Endodermal cell (in vitro differentiated cells): ENCODE measurements at places on chromosomes 12 and 14. TPM values are rescaled to one million over a fixed set of nuclear protein-coding genes. Genes with fewer than 3 reads are reported as not detected.

The MEG3 gene
- 14.2 to 15.3 TPM (median 15.0 TPM) in 3 replicates for total RNA-seq

The EPYC gene
- total RNA-seq: not detected in 3 replicates

The CRIP2 gene
- total RNA-seq: 5.3 and 8.3 TPM in 2 replicates

The EIF2S3B gene
- total RNA-seq: 4.4 to 5.9 TPM (median 4.6 TPM) in 3 replicates

The NFATC4 gene
- 34.1 to 165 TPM (median 37.2 TPM) in 3 replicates for total RNA-seq

GRCh38 chr12:97466000-97466399 is 3.4 kb downstream of the RMST start:
- DNase-seq: no peak
- H3K27ac ChIP-seq: no peak overlapping the region
- H3K4me3 ChIP-seq: peak overlapping the region; percentile 86

- H3K36me3 ChIP-seq: no peaks in the 10 kb centered on the region
- DNase-seq: peak; percentile 89
- H3K4me3 ChIP-seq: no peak overlapping the region
- H3K27ac ChIP-seq: no peak overlapping the region
Measured at GRCh38 chr12:49902399-49903350, 1.0 kb downstream of the FAIM2 start.

DNA sequence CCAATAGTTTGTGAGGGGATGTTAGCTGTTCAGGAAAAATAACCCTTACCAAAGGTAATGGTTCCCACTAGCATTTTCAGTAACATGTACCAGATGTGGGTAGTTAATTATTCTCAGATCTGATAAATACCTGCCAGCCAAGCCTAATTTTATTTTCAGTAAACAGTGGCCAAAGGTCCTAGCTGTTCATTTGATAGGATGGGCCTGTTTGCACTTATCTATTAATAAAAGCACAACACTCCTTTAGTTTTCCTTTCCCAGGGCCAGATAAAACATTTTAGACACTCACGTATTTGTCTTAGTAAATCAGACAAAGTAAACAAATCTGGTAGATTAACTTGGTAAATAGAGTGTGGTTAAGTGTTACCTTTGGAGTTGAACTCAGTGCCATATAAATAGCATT is 345.1 kb downstream of the RAD51B start:
- H3K36me3 ChIP-seq: no peaks in the 10 kb centered on the region
- no peak overlapping the region for H3K27ac ChIP-seq
- H3K4me1 ChIP-seq: no peaks in the 10 kb centered on the region
- DNase-seq: no peak
- H3K4me3 ChIP-seq: no peak overlapping the region

- H3K4me3 ChIP-seq: no peak overlapping the region
- no peaks in the 10 kb centered on the region for H3K27me3 ChIP-seq
- no peaks in the 10 kb centered on the region for H3K36me3 ChIP-seq
- H3K4me1 ChIP-seq: no peaks in the 10 kb centered on the region
Measured at GRCh38 chr12:51726161-51726560, 122.4 kb downstream of the FIGNL2 start.

DNA sequence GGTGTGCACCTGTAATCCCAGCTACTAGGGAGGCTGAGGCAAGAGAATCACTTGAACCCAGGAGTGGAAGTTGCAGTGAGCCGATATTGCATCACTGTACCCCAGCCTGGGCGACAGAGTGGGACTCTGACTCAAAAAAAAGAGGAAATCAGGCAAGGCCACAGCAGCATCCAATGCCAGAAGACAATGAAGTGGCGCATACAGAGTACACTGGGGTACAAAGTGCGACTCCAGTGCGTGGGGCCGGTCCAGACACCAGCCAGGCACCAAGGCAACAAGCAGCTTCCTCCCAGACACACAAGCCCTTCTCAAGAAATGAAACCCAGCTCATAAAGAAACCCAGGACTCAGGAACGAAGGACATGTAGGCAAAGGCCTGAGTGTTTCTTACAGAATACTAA is 28.2 kb downstream of the TTC7B start:
- no peak overlapping the region for H3K27ac ChIP-seq
- H3K4me3 ChIP-seq: no peak overlapping the region
- H3K36me3 ChIP-seq: peaks cover 6% of the 10 kb centered on the region
- DNase-seq: peak; percentile 13
- H3K27me3 ChIP-seq: no peaks in the 10 kb centered on the region

DNA sequence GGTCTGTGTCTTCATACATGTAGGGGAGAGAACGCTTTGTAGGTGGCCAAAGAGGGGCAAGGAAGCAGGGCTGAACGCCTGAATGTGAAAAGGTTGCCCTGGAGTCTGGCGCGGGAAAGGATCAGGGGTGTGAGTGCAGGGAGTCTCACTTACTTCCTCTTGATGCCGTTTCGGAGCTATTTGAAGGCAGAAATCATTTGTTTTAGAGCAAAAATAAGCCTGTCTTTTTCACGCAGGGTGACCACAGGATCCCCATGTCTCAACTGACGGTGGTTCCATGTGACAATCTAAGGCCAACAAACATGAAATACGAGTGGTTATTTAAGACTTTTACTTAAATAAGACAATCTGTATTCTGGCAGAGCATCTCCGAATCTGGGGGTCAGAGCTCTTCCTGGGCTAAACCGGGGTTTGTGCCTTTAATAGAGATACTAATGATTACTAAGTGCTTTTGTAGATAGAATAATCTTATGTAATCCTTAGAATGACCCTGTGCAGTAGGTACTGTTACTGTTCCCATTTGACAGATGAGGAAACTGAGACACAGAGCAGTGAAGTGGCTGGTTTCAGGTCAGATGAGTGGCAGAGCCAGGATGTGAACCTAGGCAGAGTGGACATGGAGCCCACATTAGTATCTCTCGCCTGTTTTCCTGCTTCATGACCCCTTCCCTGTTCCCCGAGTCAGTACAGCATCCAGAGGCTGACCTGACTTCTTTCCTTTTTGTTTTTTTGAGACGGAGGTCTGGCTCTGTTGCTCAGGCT is 1.9 kb downstream of the BRI3BP start:
- H3K4me1 ChIP-seq: no peaks in the 10 kb centered on the region
- no peaks in the 10 kb centered on the region for H3K27me3 ChIP-seq
- peak overlapping the region; percentile 87 for H3K4me3 ChIP-seq
- DNase-seq: peak; percentile 76
- no peaks in the 10 kb centered on the region for H3K36me3 ChIP-seq

DNA sequence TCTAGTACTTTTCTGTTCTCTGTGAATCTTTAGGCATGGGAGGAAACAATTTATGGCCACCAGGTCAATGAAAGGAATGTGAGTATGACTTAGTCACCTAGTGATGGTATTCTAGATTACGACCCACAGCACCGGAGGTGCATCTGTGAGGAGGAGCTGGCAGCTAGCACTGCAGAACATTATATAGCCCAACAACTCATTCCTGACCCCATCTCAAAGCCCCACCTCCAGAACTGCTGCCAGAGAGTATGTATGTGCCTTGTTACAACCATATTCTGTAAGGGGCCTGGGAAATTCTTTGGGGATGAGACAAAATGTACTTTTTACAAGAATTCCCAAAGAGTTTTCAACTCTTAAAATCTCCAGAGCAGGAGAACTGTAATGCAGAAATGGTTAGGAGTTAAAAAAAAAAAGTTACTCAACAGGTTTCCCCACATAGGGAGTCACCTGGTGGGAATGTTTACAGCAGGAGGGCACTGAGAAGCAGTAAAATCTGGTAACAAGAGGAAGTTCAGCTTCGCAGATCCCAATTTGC is 34.9 kb upstream of the CERS5 start:
- H3K27ac ChIP-seq: no peak overlapping the region
- H3K27me3 ChIP-seq: no peaks in the 10 kb centered on the region
- peak; percentile 77 for DNase-seq

- no peaks in the 10 kb centered on the region for H3K36me3 ChIP-seq
- peaks cover 9% of the 10 kb centered on the region for H3K4me1 ChIP-seq
- peak overlapping the region; percentile 95 for H3K4me3 ChIP-seq
- no peak for DNase-seq
- no peaks in the 10 kb centered on the region for H3K27me3 ChIP-seq
Measured at GRCh38 chr12:53268630-53269562, 797 bp downstream of the ESPL1 start.

GRCh38 chr12:53805067-53805466 is 53.3 kb upstream of the CISTR start:
- H3K27me3 ChIP-seq: peaks cover 100% of the 10 kb centered on the region
- DNase-seq: no peak
- no peaks in the 10 kb centered on the region for H3K4me1 ChIP-seq
- H3K27ac ChIP-seq: no peak overlapping the region
- no peaks in the 10 kb centered on the region for H3K36me3 ChIP-seq
- no peak overlapping the region for H3K4me3 ChIP-seq

DNA sequence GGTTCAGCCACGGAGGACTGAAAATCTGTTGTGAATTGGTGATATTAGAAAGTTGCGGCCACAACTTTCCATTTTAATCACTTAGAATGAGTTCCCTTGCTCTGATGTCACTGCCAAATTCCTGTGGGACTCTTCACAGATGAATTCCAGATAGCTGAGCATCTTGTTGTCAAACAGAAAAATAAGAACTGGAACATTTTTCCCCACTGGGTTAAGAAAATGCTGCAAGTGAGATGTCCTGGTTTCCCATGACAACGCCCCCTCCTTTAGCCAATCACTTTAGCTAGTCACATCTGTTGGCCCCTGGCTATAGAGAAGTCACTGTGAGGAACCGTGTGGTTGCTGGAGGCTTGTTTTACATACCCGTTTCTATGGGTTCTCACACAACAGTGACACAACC is 135.9 kb downstream of the KTN1 start:
- no peaks in the 10 kb centered on the region for H3K4me1 ChIP-seq
- H3K27me3 ChIP-seq: no peaks in the 10 kb centered on the region
- H3K27ac ChIP-seq: no peak overlapping the region
- DNase-seq: peak; percentile 24
- H3K36me3 ChIP-seq: no peaks in the 10 kb centered on the region

GRCh38 chr14:68028075-68028474 is 208.5 kb downstream of the RAD51B start:
- no peaks in the 10 kb centered on the region for H3K36me3 ChIP-seq
- no peaks in the 10 kb centered on the region for H3K27me3 ChIP-seq
- no peak for DNase-seq
- H3K27ac ChIP-seq: no peak overlapping the region

DNA sequence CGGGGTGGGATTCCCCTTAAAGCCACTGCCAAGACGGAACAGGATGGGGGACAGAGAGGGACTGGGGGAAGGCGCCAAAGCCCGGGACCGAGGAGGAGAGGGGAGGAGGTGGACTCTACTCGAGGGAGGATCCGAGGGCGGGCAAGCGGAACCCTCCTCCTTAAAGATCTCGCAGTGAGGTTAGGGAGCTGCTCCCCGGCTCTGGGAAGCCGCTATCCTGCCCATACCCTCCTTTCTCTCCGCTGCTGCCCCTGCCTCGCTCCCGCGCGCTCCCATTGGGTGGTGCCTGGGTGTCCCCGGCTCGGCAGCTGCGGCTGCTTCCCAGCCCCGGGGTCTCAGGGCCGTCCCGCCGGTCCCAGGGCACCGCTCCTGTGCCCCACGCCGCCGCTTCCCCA is 16.4 kb downstream of the KRT18 start:
- no peak overlapping the region for H3K27ac ChIP-seq
- H3K4me1 ChIP-seq: peaks cover 8% of the 10 kb centered on the region
- H3K36me3 ChIP-seq: no peaks in the 10 kb centered on the region
- no peaks in the 10 kb centered on the region for H3K27me3 ChIP-seq

DNA sequence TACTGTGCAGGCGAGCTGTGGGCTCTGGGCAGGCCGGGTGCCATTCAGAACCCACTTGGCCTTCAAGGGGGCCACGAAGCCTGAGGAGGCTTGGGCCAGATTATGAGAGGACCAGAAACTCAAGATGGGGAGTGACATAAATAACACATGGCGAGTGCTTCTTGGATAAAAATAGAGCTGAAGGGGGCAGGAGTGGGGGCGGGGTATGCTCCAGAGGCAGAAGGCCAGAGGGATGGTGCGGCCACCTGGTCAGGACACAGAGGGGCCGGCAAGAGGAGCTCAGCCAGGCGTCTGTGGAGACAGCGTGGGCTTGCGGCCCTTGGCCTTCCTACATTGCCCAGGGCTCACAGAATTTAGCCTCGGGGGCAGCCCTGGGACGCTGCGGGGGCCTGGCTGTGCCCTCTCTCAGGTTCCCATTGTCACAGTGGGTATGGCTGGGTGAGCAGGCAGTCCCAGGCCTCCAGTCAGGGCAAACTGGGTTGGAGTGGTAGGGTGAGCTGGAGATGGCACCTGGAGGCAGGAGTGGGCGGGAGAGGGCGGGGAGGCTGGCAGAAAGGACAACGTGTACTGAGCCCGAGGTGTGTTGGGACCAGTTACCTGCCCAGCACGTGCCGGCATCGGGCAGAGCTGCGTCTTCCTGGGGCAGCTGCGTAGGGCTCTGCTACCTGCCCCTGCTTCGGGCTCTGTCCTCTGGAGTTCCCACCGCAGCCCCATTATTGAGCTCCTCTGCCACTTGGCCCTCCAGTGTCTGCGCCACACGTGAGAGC is 7.4 kb upstream of the SLC25A29 start:
- no peak overlapping the region for H3K4me3 ChIP-seq
- no peak overlapping the region for H3K27ac ChIP-seq
- peaks cover 10% of the 10 kb centered on the region for H3K4me1 ChIP-seq
- DNase-seq: no peak

DNA sequence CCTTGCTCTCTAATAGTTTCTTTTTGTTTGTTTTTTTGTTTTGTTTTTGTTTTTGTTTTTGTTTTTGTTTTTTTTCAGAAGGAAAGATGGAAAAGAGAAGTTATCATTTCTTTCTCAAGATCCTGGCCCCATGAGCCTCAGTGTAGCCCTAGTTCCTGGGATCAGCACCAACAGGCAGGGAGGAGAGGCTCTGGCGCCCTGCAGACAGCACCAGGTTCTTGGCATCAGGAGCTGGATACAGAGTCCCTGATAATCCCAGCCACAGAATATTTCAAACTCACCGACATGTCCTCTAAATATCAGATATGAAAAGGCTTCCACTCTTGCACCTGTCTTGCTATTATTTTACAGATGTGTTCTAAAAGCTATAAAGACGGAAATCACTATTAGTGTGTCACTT is 52.7 kb downstream of the FOXN3 start:
- no peak overlapping the region for H3K27ac ChIP-seq
- H3K36me3 ChIP-seq: no peaks in the 10 kb centered on the region
- no peak overlapping the region for H3K4me3 ChIP-seq

- peaks cover 4% of the 10 kb centered on the region for H3K4me1 ChIP-seq
- no peaks in the 10 kb centered on the region for H3K27me3 ChIP-seq
- H3K36me3 ChIP-seq: no peaks in the 10 kb centered on the region
- no peak for DNase-seq
Measured at GRCh38 chr14:61889914-61890351, 127.7 kb downstream of the SNAPC1 start.

DNA sequence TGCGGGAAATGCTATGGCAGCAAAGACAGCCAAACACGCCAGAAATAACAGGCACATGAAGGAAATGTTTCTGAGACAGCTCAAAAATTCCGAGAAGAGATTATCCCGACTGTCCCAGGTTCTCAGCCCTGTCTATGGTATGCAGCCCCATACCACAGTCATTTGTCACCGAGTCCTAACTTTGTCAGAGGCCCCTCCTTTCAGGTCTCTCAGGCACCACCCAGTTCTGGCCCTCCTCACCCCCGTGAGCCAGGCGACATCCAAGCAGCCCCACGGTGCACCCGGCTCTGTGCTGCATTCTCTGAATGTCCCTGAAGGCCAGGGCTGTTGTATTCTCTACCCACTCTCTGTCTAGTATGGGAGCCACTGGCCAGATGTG is 24.0 kb downstream of the SSH1 start:
- DNase-seq: peak; percentile 93
- no peaks in the 10 kb centered on the region for H3K27me3 ChIP-seq
- H3K4me1 ChIP-seq: no peaks in the 10 kb centered on the region
- H3K27ac ChIP-seq: peak overlapping the region; percentile 88
